T-helper 1 cell (primary cell): ENCODE measurements at places on chromosomes 13 and 19.

DNA sequence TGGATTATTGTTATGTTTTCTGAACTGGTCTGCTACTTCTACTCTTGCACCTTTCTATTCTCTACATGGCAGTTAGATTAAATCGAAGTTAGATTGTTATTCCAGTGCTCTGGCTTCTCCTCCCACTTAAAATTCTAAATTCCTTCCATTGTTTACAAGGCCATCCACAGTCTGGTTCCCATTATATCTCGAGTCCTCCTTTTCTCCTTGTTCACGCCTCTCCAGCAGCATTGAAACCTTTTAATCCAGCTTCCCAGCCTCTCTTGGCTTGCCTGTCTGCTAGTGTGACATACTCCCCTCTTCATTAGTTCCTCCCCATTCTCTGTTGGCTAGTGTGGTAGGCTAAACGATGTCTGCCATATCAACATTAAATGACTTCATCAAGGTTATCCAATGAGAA lies 54.5 kb downstream of the DNAJC15 start:
- DNase-seq = no peak

DNA sequence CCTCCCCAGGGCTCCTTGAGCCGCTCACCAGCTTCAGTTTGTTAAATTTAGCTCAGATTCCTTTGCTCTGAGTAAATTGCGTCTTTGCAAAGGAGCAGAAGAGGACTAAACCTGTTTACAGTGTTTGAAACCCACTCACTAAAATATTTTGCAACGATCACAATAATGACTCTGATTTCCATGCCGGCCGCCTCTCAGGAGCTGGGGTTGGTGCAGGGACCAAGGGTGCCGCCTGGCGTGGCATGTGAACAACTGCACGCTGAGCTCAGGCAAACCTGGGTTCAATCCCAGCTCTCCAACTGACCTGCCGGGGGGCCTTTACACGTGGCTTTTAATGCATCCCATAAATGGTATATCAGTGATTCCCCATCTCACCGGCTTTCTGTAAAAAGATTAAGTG lies 68.7 kb upstream of the CACNA1A start:
- no peak for DNase-seq

- DNase-seq = no peak
Observed at GRCh38 chr13:45108716-45109101, 11.6 kb upstream of the GTF2F2 start.

GRCh38 chr19:694481-695351 lies 536 bp downstream of the PRSS57 start:
- no peak for DNase-seq

GRCh38 chr19:19259741-19260140 lies 13.4 kb downstream of the TM6SF2 start:
- no peak for DNase-seq

DNA sequence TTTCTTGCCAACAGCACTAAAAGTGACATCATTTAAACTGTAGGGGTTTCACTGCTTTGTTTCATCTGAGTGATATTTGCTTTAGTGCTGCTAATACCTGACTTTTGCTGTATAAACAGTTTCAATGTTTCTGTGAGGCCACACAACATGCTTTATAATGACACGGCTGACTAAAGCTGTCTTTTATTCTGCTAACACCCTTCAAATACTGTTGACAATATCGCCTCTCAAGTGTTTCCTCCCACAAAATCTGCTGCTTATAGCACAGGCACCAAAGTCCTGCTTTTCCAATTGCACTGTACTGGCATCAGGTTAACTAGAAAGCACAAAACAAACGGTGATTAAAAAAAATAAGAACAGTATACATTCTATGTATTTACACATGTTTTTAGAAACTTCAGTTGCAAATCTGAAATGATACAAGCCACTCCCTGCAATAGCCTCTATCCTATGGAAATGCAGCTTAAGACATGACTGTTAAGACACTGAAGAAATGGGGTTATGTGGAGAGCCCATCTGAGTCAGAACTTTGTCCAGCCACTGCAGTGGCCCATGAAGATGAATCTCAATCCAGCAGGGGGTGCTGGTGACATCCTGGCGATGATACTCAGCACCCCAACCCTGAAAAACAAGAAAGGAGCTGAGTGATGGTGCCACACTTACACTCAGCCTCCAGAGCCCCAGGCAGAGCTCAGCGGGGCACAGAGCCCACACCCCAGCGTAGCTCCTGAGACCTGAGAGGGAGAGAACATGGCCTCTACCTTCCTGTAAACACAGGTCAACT lies 29.4 kb downstream of the RFXAP start:
- DNase-seq = no peak

DNA sequence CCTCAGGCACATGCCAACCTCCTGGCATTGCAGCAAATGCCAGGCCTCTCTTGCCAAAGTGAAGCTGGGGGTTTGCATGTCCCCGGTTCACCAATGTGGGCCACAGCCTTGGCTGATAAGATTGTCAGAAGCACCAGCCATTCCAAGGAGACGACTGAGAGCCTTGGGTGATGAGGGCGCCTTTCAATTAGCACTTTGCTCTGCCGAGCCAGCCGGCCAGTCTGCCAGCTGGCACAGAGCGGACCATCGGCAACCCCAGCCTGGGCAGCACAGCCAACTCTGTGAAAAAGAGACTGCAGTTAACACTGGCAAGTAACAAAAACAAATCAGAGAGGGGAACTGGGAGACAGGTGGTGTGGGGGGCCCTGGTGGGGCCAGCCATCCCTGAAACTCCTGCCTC lies 67.3 kb downstream of the EFNB2 start:
- DNase-seq = no peak

DNA sequence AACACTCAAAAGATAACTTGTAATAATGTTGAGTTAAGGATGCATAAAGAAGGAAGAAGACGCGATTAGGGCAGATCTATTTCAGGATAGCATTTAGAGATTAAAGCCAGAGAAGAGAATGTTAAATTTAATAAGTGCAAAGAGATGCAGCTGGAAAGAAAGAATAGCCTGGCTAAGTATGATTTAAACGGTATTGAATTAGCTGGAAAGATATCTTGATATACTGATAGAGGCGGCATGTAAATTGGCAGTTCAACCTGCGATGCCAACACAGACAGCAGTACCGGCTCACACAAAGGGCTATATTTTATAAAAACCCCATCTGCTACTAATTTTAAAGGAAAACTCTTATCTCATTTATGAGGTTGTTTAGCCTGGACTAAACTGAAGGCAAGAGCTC lies 121.4 kb downstream of the ENOX1 start:
- no peak for DNase-seq

DNA sequence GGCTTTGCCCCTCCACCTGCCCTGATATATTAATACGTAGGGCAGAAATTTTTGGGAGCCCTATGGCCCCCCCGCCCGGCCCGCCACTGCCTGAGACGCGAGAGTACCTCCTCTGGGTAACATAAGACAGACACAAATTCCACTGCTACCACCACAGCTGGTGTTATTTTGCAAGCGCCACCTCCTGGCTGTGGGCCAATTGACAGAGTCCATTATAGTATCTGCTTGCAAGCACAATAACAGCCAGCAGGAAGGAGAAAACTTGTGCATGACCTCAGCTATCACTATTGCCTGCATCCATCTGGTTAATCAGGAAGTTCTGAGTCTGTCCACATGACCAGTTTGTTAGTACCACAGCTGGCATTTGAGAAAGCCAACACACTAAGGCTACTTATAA lies 25.3 kb upstream of the OR10H2 start:
- no peak for DNase-seq

- DNase-seq = no peak
Observed at GRCh38 chr13:50037788-50038187, 22.5 kb downstream of the KCNRG start.

- DNase-seq = no peak
Observed at GRCh38 chr13:25847145-25847544, 204.7 kb downstream of the SHISA2 start.

- no peak for DNase-seq
Observed at GRCh38 chr13:27613628-27614027, 6.7 kb downstream of the LNX2 start.

DNA sequence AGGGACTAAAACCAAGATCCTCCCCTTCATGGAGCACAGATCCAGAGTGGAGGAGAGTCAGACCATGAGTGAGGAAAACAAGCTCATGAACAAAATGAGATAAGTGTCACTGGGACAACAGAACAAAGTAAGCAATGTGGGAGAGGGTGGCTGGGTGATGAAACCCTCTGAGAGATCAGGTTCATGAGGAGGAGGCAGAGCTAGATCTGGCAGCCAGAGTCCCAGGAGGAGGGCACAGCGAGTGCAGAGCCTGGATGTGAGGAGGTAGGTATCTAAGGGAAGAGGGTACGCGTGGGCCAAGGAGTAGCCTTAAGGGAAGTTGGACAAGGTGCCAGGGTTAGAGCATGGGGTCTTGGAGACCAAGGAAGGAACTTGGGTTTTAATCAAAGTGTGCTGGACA lies 1311.9 kb downstream of the UQCRFS1 start:
- DNase-seq = no peak

- DNase-seq = no peak
Observed at GRCh38 chr19:1128106-1128505, 24.3 kb downstream of the GPX4 start.

- DNase-seq = no peak
Observed at GRCh38 chr13:41344358-41344757, 33.3 kb downstream of the NAA16 start.

DNA sequence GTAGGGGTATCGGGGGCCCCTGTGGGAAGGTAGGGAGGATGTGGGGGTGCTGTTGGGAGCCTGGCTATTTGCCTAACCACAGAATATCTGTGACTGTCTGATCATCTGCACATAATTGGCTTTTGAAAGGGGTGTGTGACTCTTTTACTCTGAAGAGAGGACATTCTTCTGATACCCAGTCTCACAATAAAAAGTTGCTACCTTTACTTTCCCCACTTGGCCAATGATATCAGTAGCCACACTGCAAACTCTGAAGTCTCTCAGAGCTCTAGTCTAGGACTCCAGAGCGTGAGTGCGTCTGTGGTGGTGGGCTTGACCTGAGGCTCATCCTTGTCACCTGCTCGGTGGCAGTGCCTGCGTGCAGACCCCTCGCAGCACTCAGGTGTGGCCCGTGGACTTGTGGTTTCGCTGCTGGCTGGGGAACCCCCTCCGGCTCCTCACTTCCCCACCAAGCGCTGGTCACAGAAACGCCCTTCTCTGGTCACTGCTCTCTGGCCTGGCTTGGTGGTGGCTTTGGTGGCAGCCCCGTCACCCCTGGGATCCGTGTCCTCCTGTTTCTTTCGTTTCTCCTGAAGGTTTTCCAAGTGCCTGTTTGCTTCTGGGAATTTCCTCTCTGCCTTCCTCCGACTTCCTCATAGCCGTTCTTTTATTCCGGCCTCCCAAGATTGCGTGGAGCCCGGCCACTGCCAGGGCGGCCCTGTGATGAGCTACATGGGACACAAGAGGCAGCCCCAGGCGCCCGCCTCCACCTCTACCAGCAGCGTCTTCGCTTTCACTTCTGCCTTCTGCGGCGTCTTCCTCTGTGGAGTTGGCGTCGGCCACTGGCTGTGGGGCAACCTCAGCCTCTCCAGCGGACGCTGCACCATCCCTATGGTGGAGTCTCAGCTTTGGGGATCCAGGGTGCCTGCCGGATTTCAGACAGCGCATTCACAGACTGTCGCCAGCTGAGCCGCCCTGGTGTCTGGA lies 78.0 kb downstream of the ATP11A start:
- DNase-seq = no peak

DNA sequence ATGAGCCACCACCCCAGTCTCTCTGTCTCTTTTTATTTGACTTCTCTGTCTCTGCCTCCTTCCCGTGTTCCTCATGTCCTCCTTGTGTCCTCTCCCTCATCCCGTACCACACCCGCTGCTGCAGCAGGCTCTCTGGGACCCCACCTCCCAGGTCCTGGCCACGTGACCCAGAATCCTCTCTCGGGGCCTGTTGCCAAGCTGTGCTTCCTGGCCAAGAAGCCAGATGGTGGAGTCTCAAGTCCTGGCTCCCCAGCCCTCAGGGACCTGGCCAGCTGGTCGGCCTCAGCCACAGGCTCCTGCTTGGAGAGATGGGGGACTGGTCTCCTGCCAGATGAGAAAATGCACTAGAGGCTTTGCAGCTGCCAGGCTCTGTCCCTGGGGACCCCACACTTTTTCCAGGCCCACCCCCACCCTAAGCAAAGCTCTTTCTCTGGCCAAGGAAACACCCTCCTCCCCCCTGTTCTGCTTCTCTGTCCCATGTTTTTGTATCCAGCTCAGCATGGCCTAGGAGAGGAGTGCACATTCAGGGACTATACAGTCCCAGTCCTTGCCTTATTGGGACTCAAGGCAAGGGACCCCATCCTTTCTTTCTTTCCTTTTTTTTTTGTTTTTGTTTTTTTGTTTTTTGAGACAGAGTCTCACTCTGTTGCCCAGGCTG lies 34.3 kb upstream of the SHKBP1 start:
- DNase-seq = no peak

DNA sequence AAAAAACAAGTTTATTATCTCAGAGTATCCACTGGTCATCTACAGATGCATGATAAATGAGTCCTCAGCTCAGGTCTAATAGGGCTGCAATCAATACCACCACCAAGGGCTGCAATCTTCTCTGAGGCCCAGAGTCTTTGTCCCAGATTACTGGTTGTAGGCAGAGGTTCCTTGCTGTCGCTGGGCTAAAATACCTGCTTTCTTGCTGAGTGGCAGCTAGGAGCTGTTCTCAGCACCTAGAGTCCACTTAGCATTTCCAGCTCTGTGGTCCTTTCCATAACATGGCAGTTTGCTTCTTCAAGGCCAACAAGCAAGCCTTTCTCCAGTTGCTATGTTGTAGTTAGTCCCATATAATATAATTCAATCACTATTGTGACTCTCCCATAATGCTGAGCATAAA lies 351.3 kb downstream of the SLITRK1 start:
- DNase-seq = no peak
